GM12865 (cell line): ENCODE measurements at places on chromosomes 5 and 9.
A peak's percentile ranks its signal among the peaks of the same experiment; 100 is the strongest.

GRCh38 chr5:156479849-156480248 is 152.9 kb downstream of the SGCD start:
- DNase-seq: no peak

DNA sequence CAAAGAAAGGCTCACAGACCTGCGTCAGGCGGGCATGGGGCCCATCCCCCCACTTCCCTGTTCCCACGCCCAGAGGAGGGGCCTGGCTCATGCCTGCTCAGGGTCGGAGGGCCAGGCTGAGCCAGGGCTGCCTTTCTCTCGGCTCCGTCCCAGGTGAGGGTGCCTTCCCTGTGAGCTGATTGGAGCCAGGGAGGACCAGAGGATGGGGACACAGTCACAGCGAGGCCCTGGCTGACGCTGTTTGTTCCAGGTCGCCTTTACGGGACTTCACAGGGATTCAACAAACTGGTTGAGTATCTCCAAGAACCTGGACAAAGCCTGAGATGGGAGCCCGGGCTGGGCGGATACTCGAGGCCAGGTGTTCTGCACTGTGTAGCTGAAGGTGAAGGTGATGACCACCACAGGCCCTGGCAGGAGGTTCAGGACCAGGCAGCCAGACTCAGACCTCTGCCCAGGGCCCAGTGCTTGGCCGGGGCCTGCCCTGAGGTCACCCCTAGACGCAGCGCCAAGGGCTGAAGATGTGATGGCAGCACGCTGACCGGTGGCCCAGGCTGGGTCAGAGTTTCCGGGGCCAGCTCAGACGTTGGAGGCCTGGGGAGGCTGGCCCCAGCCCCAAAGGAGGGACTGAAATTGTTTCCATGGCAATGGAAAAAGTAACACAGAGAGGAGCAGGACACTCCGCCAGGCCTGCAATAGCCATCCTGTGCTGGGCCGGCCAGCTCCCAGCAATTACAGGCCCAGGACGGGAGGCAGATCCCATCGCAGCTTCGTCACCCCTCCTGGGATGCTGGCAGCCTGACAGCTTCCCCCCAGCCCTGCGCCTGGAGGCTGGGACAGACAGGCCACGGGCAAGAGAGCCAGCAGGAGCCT is 65.3 kb upstream of the ADAMTS2 start:
- no peak for DNase-seq

- no peak for DNase-seq
These were observed 15.2 kb downstream of the ZCCHC9 start for GRCh38 chr5:81316571-81316970.

GRCh38 chr5:159698322-159698721 is 218.0 kb upstream of the ADRA1B start:
- DNase-seq: no peak

- no peak for DNase-seq
These were observed 27.1 kb downstream of the UBE2QL1 start for GRCh38 chr5:6475626-6476312.

DNA sequence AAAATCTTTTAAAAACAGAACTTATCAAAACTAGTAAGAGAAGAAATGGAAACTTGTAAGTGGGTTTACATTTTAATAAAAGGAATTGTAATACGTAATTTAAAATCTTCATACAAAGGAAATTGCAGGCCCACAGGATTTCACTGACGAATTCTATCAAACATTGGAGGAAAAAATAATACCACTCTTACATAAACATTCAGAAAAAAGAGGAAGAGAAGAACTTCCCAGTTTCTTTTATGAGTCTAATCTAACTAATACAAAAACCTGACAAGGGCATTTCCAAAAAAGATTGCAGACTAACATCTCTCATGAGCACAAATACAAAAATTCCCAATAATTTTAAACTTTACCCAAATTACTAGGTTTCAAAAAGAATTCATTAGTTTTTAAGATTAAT is 149.0 kb downstream of the RANBP17 start:
- DNase-seq: no peak

GRCh38 chr9:116812231-116813030 is 125.3 kb downstream of the TRIM32 start:
- DNase-seq: no peak

DNA sequence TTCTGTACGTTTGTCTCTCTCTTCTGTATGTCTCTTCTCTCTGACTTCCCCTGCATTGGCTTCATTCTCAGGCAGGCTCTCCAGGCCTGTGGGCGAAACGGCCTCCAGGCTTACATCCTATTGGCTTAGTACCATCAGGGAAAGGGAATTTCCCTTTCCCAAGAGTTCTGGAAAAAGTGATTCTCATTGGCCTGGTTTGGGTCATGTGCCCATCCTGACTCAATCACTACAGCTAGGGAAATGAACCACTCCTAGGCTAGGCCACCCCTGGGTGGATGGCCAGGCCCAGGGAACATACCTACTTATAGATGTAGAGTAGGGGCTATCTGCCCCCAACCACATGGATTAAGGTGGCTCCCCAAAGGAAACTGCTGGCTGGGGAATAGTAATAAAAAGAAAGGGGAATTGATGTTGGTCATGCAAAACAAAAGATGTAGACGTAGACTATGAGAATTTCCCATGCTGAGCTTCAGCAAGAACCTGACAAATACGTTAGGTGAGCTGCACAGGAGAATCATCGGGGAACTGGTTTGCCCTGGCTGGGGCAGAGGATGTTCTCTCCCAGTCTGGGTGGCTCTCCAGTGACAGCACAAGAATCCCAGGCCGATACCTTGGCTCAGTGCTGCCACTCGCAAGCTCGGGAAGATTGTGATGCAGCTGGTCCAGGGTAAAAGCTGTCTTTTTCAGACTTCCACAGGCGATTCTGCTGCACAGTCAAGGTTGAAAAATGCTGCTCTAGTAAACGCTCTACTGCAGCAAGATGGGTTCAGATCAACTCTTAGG is 3.7 kb upstream of the EGR1 start:
- DNase-seq: no peak

DNA sequence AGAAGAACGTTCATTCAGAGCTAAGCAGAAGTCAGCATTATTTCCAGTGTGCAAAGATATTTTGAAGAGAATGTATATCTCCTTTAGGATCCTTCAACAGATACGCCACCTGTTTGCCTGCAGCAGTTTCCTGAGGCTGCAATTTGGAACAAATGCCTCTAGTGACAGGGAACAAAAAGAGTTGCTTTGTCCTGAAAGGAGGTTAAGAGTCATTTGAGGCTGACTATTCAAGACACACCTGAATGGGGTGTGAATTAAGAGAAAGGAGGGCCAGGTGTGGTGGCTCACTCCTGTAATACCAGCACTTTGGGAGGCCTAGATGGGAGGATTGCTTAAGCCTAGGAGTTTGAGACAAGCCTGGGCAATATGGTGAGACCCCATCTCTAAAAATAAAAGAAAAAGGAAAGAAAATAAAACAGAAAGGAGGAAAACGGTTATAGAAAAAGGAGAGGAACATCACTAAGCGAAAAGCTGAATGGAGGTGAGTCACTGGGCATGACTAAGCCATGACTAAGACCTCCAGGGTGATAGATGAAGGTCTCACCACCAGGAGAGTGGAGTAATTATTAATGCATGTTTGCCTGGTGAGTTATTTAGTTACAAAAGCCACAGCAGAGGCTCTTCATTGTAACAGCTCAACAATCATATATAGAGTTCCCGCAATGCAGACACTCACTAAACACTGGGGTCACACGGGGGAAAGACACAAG is 255.2 kb upstream of the TNC start:
- no peak for DNase-seq

- no peak for DNase-seq
These were observed 58.9 kb downstream of the DAP start for GRCh38 chr5:10702040-10702629.

GRCh38 chr5:176664886-176665285 is 17.6 kb downstream of the TSPAN17 start:
- DNase-seq: no peak

GRCh38 chr9:111455638-111456037 is 28.5 kb downstream of the ECPAS start:
- DNase-seq: no peak

DNA sequence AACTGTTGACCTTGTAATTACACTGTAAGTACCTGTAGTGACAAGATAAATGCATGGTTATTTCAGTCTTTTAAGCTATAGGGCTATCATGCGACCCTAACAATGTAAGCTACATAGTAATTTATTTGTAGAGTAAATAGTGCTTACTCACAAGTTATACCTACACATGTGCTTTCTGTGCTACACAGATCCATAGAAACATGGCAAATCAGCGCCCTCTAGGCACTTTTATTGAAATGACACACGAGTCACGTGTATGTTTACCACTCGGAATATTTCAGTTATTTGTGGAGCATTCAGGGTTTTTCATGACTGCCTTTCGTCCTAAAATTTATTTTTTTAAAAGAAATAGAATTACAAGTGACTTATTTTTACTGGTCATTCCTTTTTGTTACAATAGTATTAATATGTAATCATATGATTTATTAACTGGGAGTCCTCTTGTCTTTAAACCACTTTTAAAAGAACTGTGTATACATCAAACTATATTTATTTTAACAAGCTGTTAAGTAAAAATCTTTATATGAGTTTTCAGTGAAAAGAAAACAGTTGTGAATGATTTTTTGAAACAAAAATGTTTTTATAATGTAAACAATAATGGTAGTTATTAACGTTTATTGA is 1242.3 kb upstream of the WWC1 start:
- peak; percentile 32 for DNase-seq

GRCh38 chr5:74624931-74625505 is 15.5 kb downstream of the ENC1 start:
- DNase-seq: no peak

DNA sequence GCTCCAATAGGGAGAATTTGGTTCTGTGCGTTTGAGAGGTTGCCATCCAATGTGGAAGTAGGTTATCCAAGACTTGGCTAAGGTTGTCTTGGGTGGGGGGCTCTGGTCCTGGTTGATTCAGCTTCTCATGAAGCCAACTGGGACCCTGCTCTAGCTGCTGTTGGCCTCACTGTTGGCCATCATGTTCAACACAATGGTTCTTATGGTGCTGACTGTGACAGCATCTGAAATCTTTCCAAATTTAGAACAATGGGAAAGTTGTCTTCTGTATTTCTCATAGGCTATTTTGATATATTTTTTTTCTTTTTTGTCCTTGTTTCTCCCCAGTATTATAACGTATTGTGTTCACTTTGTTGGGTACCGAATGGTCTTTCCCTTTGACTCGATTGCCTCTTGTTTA is 71.9 kb downstream of the GDNF start:
- DNase-seq: no peak

- no peak for DNase-seq
These were observed 1072.1 kb upstream of the WWC1 start for GRCh38 chr5:167219298-167219697.

DNA sequence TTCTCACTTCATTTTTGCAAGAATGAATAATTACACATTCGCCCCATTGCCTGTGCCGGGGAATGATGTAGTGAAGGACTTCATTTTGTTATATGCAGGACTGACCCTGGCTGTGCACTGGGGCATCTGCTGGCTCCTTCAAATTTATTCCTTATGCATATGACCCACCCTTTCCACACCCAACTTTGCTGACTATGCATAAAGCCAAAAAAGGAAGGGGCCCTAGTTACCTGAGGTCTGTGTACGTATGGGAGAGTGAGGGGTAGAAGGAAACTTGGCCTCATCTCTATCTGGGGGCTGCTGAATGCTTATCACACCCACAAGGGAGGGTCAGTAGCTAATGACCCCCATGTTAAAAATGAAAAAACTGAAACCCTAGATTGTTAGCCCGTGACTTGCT is 259.6 kb downstream of the SMARCA2 start:
- no peak for DNase-seq

GRCh38 chr9:109068764-109069163 is 51.0 kb downstream of the TMEM245 start:
- no peak for DNase-seq

GRCh38 chr5:102918986-102919610 is 164.0 kb downstream of the PAM start:
- no peak for DNase-seq

GRCh38 chr9:127778280-127779135 is at the start of gene SH2D3C:
Gene SH2D3C (minus strand): TSS chr9:127778666. CDS start chr9:127778627, 39 bp downstream.
- DNase-seq: peak; percentile 59

DNA sequence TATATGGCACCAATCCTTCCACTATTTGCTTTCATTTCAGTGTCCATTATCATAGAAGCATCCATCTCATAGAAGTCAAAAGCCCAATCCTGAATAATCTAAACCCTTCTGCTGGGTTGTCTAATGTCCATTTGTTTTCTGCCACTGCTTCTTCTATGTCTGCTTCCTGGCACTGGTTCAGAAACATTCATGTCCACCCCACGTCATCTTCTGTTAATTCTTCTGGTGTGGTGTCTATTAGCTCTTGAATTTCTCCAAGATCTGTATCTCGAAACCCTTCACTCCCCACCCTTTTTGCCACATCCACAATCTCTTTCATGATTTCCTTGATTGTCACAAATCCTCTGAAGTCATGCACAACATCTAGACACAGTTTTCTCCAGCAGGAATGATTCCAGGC is 23.2 kb upstream of the GOLGA1 start:
- no peak for DNase-seq

- DNase-seq: no peak
These were observed 80.7 kb downstream of the PRRT1B start for GRCh38 chr9:131625790-131626670.

GRCh38 chr5:58077416-58077815 is 382.5 kb downstream of the PLK2 start:
- no peak for DNase-seq

DNA sequence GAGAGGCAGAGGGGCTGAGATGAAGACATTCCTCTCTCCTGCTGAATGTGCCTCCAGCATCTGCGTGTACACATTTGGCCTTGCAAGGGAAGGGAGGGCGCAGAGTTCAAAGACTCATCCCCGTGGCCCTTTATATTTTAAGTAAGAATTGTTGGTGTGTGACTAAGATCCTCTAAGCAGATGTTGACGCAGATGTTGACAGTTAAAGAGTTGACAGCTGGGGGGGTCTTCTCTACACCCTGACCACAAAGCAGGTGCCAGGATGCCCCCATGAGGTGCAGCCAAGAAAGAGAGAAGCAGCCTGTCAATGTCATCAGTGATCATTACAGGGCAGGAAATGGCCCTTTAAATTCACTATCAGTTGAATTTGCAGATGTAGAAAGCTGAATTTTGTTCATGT is 262.9 kb downstream of the IRX1 start:
- no peak for DNase-seq

GRCh38 chr5:173025651-173026050 is 30.5 kb upstream of the CREBRF start:
- DNase-seq: no peak

- no peak for DNase-seq
These were observed 42.4 kb upstream of the RICTOR start for GRCh38 chr5:39116344-39117170.

- no peak for DNase-seq
These were observed 97.3 kb upstream of the GOLGA1 start for GRCh38 chr9:125038166-125038565.

- DNase-seq: no peak
These were observed 498.8 kb downstream of the ARHGEF28 start for GRCh38 chr5:74124826-74125225.
